ENCODE measurements at places on chromosomes 1 and 21.

- peak; percentile 85 for DNase-seq
Observed at GRCh38 chr1:31815752-31816500, at the start of gene SPOCD1. TSS of gene SPOCD1 (minus strand) at chr1:31816022. CDS start at chr1:31815333, 689 bp downstream.

DNA sequence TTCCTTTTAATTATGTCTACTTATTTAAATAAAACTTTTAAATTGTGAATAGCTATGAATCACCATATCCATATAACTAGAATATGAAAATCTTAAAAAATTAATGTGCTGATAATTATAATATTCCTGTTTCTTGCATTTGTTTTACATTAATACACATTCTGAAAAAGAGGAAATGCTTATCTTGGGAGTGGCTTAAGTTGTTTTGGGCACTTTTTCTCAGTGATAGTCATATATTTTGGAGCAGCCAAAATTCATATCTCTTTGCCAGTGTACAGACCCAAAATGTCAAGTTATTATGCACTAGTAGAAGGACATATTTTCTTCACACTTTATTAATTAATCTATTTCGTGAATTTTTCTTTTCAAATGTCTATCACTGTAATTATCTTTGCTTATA is 838.5 kb downstream of the USP25 start:
- DNase-seq = no peak

- no peak for DNase-seq
Observed at GRCh38 chr1:27098431-27099134, 56.3 kb downstream of the SLC9A1 start.

DNA sequence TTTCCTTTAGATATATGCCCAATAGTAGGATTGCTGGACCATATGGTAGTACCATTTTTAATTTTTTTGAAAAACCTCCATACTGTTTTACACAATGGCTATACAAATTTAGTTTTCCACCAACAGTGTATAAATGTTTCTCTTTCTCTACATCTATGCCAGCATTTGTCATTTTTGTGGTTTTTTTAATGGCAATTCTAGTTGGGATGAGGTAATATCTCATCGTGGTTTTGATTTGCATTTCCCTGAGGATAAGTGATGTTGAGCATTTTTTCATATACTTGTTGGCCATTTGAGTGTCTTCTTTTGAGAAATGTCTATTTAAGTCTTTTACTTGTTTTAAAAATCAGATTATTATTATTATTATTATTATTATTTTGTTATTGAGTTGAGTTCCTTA is 35.5 kb downstream of the PLA2G4A start:
- peak; percentile 81 for DNase-seq

DNA sequence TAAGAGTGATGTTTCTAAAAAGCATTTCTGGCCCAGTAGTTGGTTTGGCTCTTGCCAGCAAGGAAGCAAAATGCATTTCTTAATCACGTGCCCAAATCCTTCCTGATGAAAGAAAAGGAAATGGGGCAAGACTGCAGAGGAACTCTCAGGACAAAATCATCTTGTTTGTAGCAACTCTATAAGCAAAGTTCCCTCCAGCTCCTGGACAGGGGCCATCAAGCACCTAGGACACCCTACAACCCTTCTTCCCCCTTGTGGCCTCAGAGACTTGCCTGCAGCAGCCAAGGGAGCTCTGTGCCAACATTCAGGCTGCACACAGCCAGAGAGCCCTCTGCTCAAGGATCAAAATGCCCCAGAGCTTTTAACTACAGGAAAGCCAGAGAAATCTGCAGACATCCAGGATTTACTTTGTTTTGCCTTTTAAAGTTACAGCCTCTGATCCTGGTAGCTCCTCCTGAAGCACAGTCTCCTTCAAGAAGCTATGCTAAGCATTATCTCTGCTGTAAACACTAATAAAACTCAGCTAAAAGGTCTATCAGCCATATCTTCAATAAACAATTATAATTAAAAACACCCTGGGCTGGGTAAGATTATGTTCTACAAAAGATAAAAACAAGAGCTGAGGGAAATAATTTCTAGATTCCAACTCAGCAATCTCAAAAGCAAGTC is 105.0 kb downstream of the KIAA0319L start:
- DNase-seq = peak; percentile 52

DNA sequence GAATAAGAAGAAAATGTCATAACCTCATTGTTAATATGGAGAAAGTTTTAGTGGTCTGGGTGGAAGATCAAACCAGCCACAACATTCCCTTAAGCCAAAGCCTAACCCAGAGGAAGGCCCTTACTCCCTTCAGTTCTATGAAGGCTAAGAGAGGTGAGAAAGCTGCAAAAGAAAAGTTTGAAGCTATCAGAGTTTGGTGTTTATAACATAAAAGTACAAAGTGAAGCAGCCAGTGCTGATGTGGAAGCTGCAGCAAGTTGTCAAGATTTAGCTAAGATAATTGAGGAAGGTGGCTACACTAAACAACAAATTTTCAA is 67.6 kb upstream of the BCL9 start:
- DNase-seq = no peak
